Activated CD8-positive, alpha-beta T cell treated with anti-CD3 and anti-CD28 coated beads, Interleukin-2, amount 10 ng/mL, durations not matched to agents 7 days and 5 days (primary cell): ENCODE measurements at places on chromosomes 7 and 10.

- DNase-seq = no peak
Measured at GRCh38 chr10:116972131-116972530, 32.9 kb downstream of the SHTN1 start.

DNA sequence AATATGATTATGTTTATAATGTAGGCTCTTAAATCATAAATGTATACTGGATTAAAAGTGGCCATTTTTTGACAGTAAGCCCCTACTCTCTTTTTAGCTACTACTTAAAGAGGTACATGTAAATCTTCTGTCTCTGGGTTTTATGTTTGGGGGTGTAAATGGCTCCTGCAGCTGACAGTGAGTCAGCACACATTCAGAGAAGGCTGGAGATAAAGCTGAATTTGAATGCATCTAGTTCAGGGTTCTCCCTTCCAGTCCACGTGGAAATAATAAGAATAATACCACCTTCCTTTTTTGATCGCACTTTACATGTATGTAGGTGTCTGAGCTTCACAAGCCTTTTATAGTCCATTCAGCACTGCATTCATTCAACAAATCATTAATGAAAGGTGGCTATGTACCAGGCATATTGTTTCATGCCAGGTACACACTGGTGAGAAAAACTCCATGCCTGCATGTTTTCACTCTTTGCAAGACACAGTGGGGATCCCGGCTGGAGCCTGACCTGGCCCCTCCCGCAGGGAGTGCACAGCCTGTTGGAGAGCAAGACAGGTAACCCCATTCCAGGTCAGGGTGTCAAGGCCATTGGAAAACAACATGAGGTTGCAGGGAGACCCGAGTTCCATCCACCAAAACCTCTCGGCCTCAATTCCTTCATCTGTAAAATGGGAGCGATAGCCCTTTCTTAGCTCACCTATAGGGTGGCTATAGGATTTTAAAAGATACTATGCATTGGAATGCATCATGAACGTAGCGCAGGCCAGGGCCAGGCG, 107.5 kb upstream of the ANLN start:
- no peak for DNase-seq

GRCh38 chr10:43135064-43135463, 3.2 kb upstream of the CSGALNACT2 start:
- DNase-seq = no peak

DNA sequence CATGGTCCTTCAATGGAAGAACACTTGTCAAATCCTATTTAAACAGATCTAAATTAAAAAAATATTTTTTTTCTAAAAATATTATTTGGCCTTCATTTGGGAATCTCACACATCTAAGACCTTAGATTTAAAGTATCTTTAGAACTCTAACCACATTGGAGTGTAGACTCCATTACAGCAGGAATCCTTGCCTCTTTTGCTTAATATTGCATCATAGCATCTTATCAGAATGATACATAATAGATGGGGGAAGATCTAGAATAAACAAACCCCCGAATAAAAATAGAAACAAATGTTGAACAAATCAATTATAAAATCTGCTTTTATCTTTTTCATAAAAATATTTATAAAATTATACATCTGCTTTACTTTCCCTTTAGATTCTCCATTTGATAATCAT, 27.6 kb upstream of the EPC1 start:
- DNase-seq = no peak

DNA sequence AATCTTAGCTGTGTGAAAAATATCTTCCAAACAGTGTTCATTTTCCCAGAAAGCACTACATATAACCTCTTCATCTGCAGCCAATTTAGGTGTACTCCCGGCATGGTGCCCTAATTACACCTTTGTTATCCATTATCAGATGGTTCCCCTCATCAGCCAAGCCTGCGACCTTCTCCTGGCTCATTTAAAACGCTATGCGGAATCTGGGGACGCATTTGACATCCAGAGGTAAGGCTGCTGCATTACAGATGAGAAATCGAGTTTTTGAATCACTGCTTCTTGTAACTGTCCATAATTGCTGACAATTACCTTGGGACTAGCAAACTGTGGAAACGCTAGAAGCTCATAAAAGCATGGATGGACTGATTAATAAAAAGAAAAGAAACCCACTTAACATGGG, 109.5 kb downstream of the PARP12 start:
- DNase-seq = no peak

DNA sequence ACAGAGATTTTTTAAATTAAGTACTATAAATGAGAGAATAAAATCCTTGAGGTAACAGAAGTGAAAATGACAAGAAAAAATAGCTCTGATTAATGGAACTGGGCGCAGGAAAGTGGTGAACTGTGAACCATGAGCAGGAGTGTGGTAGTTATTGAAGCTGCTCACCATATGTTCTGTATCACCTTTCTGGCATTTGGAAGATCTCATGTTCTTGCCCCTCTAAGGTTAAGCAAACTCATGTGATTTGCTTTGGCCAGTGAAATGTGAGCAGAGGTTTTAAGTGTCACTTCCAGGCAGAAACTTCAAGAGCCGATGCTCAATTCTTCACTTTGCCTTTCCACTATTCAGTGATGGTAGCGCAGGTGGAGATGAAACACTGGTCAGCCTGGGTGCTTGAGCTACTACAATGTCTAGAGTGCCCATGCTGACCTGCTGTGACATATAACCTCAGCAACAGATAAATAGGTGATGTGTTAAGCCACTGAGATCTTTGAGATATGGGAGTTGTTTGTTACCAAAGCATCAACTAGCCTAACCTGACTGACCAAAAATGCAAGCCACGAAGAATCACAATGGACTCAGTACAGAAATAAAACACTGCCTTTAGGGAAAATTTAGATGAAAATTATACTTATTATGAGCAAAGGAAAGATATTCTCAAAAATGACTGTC, 18.4 kb downstream of the MTPAP start:
- no peak for DNase-seq

DNA sequence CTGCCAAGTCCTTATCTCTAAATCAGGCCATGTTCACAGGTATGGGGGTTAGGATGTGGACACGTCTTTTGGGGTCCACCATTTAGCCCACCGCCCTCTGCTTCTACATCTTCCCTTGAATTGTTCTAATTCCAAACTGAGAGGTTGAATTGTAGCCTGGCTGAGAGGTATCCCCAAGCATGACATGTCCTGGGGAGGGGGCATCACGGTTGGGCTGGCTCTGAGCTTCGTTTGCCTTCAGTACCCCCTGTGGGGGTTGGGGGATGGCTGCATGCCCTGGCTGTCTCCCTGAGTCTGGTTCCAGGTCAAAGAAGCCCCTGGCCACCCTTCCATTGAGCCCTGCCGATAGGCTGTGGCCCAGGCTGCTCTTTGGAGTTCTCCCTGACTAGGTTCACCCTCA, 204.6 kb downstream of the GLRX3 start:
- no peak for DNase-seq

DNA sequence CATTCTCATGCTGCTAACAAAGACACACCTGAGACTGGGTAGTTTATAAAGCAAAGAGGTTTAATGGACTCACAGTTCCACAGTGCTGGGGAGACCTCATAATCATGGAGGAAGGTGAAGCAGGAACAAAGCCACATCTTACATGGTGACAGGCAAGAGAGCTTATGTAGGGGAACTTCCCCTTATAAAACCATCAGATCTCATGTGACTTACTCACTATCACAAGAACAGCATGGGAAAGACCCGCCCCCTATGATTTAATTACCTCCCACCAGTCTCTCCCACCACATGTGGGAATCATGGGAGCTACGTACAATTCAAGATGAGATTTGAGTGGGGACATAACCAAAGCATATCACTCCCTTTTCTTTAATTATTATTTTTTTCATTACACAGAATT, 16.6 kb downstream of the COL28A1 start:
- no peak for DNase-seq

- DNase-seq = no peak
Measured at GRCh38 chr7:97270280-97270679, 152.8 kb downstream of the SDHAF3 start.

GRCh38 chr10:90983914-90984549, 63.1 kb upstream of the ANKRD1 start:
- no peak for DNase-seq

- peak; percentile 74 for DNase-seq
Measured at GRCh38 chr7:128697302-128697905, 25.3 kb downstream of the GARIN1A start.

- DNase-seq = peak; percentile 52
Measured at GRCh38 chr7:100546129-100546925, 7.3 kb downstream of the AGFG2 start.

DNA sequence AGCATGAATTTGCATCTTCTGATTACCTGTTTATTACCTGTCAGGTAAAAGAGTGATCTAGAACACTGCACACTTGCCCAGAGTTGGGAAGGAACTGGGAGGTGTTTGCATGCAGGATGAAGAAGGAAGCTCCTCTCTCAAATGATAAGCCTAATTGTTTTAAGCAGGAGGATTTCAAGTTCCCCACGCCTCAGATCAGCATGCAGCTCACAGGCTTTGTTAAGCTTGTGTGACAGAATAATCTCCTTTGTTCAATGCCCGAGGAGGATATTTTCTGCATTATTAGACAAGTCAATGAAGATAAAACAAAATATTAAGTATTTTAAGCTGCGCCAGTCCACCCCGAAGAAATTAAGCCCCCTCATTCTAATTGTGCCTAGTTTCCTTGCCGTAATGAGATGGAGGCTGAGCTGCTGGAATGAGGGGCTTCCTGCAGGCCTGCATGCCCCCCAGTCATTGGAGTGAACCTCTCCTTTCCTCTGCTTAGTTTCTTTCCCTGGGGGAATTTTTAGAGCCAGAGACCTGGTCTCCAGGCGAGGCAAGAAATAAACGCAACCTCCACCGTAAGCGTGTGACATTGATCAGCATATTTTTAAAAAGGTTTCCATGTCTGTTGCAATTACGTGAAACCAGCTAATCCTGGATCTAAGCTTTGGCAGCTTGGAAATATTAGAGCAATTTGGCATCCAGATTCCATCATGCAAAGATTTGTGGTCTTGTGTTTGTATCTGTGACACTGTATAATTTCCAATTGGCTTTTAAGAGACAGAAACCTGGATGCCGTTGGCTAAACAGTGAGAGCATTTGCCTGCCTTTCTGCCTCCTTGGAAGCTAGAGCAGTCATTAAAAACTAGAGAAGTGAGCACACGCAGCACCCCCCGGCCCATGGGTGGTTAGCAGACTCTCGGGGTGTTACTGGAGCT, 376.0 kb downstream of the GALNT17 start:
- DNase-seq = no peak

DNA sequence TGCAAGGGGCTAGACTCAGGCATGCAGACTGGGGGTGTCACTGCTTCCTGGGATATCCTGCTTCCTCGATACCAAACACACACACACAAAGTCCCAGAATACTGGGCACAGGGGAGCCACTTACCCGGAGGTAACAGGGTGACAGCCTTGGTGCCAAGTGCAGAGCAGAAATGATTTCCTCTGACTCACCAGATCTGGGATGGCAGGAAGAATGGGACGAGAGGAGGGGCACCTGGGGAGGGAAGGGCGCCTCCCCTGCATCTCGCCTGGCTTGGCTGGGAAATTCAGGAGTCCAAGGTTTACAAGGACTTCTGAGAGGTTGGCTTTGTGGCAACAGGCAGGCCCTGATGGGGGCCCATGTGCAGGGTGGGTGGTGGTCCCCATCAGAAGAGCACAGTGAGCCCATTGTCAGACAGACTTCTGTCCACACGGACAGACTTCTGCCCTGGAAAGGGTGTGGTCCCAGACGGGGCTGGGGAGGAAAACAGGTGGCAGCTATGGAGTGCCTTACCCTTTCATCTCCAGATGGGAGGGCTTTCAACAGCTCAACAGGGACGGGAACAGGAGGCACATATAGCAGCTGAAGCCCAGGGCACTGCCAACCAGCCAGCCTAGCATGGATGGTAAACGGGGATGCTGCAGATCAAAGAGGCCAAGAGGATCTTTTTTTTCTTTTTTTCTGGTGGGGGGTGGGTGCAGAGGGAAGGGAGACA, 9.7 kb upstream of the CCL24 start:
- DNase-seq = no peak

GRCh38 chr7:77473229-77474005, 57.3 kb upstream of the GSAP start:
- DNase-seq = no peak
